Gastroesophageal sphincter (tissue), 4 donors: ENCODE measurements at places on chromosomes 3 and 15. TPM values are rescaled to one million over a fixed set of nuclear protein-coding genes. Genes with fewer than 3 reads are reported as not detected.

Gene TRAT1
- not detected for total RNA-seq

Gene TMC3
- total RNA-seq: 0.16 TPM

GRCh38 chr3:43506644-43507043 is 115.2 kb downstream of the ANO10 start:
- no peak for ATAC-seq

DNA sequence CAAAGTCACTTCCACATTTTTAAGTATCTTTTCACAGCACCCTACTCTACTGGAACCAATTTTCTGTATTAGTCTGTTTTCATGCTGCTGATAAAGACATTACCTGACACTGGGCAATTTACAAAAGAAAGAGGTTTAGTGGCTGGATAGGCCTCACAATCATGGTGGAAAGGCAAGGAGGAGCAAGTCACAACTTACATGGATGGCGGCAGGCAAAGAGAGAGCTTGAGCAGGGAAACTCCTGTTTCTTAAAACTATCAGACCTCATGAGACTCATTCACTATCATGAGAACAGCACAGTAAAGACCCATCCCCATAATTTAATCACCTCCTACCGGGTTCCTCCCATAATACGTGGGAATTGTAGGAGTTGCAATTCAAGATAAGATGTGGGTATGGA is 18.7 kb downstream of the MCCC1 start:
- no peak for ATAC-seq

DNA sequence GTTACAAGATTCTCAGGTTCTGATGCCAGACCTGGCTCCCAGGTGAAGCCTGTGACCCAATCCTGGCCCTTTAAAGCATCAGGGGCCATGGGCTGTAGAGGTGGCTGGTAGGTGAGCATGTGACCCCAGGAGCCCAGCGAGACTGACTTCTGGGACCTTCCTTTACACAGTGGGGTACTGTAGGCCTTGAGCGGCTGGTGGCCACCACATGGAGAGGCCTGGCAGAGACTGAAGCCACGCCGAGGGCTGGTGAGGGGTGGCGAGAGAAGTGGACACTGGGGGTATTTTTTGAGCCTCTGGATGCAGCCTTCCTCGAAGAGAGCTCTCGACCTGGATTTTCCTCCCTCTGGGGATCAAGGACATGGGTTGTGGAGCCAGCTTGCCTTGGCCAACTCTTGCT is 71.2 kb upstream of the ITGA11 start:
- ATAC-seq: no peak

DNA sequence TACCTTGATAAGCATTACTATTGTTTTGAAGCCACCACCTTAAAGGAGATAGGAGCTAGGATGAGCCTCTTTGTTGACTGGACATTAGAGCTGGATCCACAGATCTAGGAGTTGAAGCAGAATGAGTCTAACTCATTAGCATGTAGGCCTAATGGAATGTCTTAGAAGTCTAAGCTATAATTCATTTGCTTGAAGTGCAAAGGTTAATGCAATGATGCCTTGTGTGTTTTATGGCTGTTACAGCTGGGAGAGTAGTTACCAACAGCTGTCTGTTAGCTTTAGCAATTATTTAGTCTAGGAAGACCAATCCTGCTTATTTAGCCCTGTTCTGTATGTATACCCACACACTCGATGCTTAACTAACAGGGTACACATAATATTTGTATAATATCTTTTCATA is 419.3 kb downstream of the TUSC7 start:
- ATAC-seq: no peak

DNA sequence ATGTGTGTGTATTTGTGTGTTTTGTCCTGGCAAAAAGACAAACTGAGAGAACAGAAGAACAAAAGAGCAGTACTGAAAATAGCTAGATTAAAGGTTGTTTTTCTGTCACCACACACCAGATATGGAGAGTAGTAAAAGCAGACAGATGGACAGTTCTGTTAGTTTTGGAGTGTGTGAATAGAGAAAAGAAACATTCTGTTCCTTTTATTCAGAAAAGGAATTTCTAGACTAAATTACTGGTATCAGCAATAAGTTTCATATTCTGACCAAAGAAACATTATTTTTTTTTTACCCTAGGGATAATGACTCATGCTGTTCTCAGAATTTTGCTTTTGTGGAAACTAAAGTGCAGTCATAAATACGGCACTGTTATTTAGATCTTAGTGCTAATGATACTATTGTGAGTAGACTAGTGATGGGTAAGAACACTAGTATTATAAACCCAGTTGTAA is 32.9 kb downstream of the PIK3CA start:
- ATAC-seq: peak; percentile 87

Gene CDHR4
- not detected for total RNA-seq

DNA sequence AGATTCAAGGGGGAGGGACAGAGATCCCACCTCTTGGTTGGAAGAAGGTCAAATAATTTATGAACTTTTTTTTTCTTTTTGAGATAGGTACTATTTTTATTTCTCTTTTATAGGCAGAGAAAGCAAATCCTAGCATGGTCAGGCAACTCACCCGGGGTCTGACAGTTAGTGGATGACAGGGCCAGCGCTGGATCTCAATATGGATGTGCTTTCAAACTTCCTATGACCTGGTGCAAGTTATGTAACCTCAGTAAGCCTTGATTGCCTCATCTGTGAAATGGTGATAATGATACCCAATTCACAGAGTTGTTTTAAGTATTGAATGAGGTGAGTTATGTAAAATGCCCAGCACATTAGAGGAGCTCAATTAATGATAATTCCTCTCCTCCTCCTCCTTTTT is 86.8 kb upstream of the MEF2A start:
- ATAC-seq: no peak

Gene ADAMTSL3
- 19.4 TPM for total RNA-seq

Gene IQCF5
- total RNA-seq: not detected

- no peak for ATAC-seq
Measured at GRCh38 chr3:78462021-78462420, 1305.8 kb downstream of the ROBO1 start.

- ATAC-seq: peak; percentile 89
Measured at GRCh38 chr3:86990734-86991481, at the start of gene VGLL3. Gene VGLL3, minus strand, starts transcription at chr3:86991149. Its CDS starts 406 bp downstream, at chr3:86990743.

Gene GCNT3
- total RNA-seq: 2.3 TPM

DNA sequence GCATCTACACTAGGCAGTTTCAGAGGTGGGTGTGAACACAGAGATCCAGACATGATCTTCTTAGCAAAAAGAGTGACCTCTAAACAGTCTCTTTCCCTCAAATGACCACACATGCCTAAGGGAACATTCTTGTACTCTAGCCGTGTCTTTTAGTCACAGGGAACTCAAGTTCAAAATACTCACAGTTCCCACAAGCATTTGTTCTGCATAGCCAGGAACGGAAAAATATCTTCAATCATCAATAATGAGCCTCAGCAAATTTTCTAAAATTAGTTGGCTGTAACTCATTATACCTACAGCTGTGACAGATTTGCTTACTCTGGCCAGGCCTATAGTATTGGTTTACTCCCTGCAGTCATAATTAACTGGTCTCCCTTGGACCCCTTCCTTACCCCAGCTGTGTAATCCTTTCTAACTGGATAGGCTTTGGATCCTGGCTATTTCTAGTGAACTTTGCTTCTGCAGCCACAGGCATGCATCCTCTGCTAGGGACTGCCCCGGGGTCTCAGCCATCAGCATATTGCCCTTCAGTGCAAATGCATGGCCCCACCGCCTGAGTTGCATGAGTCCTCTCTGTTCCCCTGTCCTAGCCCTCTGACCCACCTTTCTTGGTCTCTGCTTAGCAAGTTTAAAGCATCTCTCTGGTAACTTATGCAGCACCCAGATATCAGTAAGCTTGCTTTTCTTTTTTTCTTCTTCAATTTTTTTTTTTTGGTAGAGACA is 56.0 kb upstream of the HACD2 start:
- no peak for ATAC-seq

DNA sequence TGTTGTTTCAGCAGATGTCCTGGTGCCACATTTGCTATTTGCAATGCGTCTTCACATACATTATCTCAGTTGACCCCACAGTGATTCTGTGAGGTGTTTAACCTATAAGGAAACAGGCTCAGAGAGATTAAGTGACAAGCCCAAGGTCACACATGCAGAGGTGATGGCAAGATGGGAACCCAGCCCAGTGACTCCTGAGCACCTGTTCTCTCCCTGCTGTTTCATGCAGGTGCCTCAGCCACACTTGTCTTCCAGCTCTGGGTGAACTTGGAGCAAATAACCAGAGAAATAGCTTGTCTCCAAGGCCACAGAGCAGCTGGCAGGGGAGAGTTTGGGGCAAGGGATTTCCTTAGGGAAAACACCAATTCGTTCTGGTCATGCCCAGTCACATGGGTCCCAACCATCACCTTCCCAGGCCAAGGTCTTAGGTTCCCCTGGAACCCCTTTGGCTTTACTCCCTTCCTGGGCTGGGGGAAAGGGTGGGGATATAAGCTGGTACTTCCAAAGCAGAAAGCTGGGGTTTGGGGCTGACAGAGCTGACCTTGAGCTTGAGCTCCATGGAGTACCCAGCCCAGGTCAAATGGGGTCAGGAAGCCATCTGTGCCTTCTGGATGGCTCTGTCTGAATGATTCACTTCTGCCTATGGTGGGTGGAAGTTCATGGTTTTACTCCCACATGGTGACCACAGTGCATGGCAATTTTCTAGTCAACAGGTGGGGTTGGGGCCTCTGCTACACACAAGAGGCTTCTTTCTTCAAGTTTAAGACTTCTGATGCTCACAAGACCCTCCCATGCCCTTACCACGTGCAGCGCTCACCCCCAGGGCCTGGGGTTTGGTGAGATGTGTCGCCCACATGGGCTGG is 22.4 kb downstream of the LIPC start:
- no peak for ATAC-seq
